NCI-H1436 (cell line): ENCODE measurements at places on chromosomes 5 and 9.

- DNase-seq: no peak
These were observed 607.8 kb upstream of the PTGER4 start for GRCh38 chr5:40071870-40072269.

DNA sequence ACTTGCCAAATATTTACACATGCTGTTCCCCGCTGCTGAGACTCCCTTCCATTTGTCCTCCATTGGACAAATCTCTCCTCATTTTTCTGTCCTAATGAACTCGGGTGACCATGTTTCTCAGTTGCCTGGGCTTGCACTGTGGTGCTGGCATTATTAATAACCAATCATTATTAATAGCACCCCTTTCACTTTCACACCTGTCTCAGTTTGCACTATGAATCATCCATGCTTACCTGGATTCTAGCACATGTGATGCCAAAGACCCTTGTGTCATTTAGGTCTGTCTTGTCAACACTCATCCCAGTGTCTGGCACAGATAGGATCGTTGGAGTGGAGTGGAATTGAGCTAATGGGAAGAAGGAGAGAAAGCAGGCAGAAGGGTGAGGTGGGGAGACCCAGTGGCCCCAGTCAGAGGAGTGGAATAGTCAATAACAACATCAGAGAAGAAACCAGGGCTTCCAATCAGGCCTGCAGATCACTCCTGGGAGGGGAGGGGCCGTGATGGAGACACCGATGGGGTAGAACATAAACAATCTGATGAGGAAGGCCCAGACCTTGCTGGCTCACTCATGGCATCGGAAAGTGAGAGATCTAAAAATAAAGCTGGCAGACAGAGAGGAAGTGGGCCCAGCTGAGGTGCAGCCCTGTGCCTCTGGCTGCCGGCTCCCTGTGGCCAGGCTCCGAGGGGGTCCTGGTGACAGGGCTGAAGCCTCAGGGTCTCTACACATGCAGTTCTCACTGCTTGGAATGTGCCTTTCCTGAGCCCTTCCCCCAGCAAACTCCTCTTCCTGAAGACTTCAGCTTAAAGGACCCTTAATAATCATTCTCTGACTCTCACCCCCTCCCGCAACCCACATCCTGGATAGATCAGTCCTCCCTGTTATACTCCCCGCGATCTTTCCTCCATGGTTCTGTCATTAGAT is 33.5 kb upstream of the CRB2 start:
- no peak for DNase-seq

GRCh38 chr9:136782452-136782851 is 8.7 kb upstream of the TMEM141 start:
- no peak for DNase-seq

GRCh38 chr9:121059998-121060636 is 10.0 kb upstream of the C5 start:
- peak; percentile 46 for DNase-seq

DNA sequence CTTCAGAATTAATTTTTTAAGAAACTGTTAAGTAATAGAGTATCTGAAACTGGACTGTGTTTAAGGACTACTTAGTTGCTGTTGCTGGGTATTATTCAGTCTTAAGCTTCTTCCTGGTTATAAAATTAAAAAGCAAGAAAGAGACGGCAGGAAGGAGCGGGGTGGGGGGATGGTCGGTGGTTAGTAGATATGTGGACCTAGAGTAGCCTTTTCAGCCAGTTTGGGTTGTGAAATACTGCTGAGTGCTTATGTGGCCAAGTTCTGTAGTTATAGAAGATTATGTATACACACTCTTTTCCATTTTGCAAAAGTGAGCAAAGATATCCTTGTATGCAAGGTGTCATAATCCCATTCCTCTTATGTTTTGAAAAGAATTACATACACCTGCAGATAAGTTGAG is 28.5 kb downstream of the TRIO start:
- no peak for DNase-seq

DNA sequence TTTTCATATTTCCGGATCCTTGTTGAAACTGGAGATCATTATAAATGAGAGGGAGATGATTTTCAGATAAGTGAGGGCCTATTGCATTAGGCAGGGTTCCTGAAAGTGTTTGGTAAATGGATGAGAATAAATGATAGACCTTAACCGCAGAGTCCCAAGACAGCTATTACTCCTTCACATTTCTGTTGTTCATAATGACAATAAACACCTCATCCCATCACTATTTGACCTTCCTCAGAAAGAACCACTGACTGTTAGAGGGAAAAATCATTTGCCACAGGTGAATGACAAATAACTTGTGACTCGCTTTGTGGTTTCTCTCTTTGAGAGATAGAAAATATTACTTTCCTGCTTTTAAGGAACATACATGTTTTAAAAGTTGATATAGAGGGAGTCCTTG is 47.3 kb upstream of the TRMT10B start:
- no peak for DNase-seq

DNA sequence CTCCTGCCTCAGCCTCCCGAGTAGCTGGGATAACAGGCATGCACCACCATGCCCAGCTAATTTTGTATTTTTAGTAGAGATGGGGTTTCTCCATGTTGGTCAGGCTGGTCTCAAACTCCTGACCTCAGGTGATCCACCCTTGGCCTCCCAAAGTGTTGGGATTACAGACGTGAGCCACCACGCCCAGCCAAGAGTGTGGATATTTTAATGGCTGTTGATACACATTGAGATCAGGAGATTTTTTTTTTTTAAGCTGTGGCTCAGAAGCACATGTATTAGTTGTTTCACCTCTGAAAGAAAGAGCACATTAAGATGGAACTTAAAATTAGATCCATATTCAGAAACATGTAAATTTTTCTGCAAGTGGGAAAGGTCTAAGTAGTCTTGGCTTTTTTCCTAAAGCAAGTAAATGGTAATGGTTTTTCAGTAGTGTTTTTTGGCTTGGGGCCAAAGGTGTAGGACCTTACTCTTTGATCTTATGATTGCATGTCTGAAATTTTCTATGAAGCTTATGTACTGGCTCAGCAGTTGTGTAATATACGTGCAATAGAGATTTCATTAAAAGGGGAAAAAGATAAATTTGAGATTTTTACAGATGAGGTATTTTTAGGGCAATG is 9.9 kb downstream of the RBM27 start:
- DNase-seq: peak; percentile 21

- DNase-seq: no peak
These were observed 93.5 kb downstream of the PLPP1 start for GRCh38 chr5:55441107-55441771.
